Endothelial cell of umbilical vein (primary cell): ENCODE measurements at places on chromosomes 12 and 14. TPM values are rescaled to one million over a fixed set of nuclear protein-coding genes. Genes with fewer than 3 reads are reported as not detected.
A peak's percentile ranks its signal among the peaks of the same experiment; 100 is the strongest.

- H3K36me3 ChIP-seq: no peaks in the 10 kb centered on the region
- DNase-seq: no peak
- no peak overlapping the region for H3K27ac ChIP-seq
- H3K4me3 ChIP-seq: no peak overlapping the region
Observed at GRCh38 chr14:53328841-53329240, 175.7 kb upstream of the DDHD1 start.

KLRD1 gene
- 0.13 and 0.18 TPM in 2 replicates for total RNA-seq

GRCh38 chr12:11482955-11483354 lies 87.6 kb upstream of the PRB2 start:
- H3K4me3 ChIP-seq: no peak overlapping the region
- H3K27ac ChIP-seq: peak overlapping the region; percentile 69
- no peaks in the 10 kb centered on the region for H3K36me3 ChIP-seq
- H3K27me3 ChIP-seq: peaks cover under 1% of the 10 kb centered on the region
- peak; percentile 88 for DNase-seq

GRCh38 chr12:40314927-40315326 lies 90.1 kb downstream of the LRRK2 start:
- no peaks in the 10 kb centered on the region for H3K36me3 ChIP-seq
- no peaks in the 10 kb centered on the region for H3K4me1 ChIP-seq
- no peak overlapping the region for H3K27ac ChIP-seq
- H3K27me3 ChIP-seq: no peaks in the 10 kb centered on the region
- H3K4me3 ChIP-seq: no peak overlapping the region

LRRC43 gene
- 3.4 and 5.4 TPM in 2 replicates for total RNA-seq

DNA sequence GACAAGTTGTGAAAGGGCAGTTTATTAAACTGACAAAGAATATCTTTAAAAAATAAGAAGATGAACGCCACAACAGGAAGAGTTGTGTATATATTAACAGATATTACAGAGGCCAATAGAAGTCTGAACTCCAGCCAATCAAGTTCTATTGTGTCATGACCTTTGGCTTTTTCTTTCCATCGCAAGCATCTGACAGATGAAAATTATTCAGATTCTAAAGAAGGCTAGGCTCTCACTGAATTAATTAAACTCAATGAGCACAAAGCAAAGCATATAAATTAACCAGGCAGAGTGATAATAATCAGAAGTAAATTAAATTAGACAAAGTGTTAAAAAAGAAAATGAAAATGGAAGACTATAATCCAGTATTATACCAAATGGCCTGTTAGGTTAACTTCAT lies 62.0 kb upstream of the PYGL start:
- H3K27ac ChIP-seq: no peak overlapping the region
- DNase-seq: no peak
- no peaks in the 10 kb centered on the region for H3K4me1 ChIP-seq
- H3K27me3 ChIP-seq: peaks cover 22% of the 10 kb centered on the region
- H3K36me3 ChIP-seq: no peaks in the 10 kb centered on the region

NUP107 gene
- 64.0 and 78.7 TPM in 2 replicates for total RNA-seq

GRCh38 chr12:101551362-101552114 lies 43.2 kb upstream of the MYBPC1 start:
- DNase-seq: no peak
- H3K27me3 ChIP-seq: no peaks in the 10 kb centered on the region
- H3K27ac ChIP-seq: no peak overlapping the region
- no peak overlapping the region for H3K4me3 ChIP-seq
- H3K36me3 ChIP-seq: no peaks in the 10 kb centered on the region

DNA sequence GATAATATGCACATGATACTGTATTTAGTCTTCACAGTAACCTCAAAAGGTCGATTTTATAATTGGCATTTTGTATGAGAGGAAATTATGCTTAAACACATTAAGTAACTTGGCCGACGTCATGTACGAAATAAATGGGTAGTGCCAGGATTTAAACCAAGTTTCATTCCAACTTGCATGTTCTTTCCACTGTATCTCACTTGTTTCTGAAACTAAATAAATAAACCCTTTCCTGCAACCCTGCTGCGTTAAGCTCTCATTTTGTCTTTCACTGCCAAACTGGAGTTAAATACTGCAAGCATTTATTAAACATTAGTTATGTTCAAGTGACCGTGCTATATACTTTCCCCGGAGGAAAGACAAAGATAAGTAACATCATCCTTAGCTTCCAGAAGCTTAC lies 293.9 kb upstream of the PRKD1 start:
- peaks cover 47% of the 10 kb centered on the region for H3K4me1 ChIP-seq
- H3K4me3 ChIP-seq: no peak overlapping the region
- H3K27me3 ChIP-seq: no peaks in the 10 kb centered on the region
- no peak overlapping the region for H3K27ac ChIP-seq

GRCh38 chr12:73452672-73453469 lies 1084.8 kb upstream of the ATXN7L3B start:
- H3K36me3 ChIP-seq: no peaks in the 10 kb centered on the region
- no peak for DNase-seq
- no peak overlapping the region for H3K4me3 ChIP-seq
- H3K4me1 ChIP-seq: no peaks in the 10 kb centered on the region

UNC79 gene
- total RNA-seq: not detected in 2 replicates

SPIC gene
- not detected in 2 replicates for total RNA-seq

DNA sequence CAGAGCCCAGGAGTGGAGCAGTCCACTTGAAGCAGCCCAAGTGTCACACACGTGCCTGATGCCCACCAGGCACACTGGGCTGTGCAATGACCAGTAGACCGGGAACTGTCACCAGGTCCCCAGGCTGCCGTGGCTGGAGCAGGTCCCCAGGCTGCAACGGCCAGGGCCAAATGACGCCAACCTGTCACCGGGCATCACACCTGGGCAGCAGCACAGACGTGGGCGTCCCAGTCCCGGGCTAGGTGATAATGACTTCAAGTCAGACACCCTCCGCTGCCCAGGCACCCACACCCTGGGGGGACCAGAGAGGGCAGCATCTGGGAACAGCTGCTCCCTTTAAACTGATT lies 30.6 kb upstream of the MMP17 start:
- H3K4me3 ChIP-seq: no peak overlapping the region
- peaks cover 3% of the 10 kb centered on the region for H3K36me3 ChIP-seq
- DNase-seq: no peak
- no peaks in the 10 kb centered on the region for H3K27me3 ChIP-seq

DNA sequence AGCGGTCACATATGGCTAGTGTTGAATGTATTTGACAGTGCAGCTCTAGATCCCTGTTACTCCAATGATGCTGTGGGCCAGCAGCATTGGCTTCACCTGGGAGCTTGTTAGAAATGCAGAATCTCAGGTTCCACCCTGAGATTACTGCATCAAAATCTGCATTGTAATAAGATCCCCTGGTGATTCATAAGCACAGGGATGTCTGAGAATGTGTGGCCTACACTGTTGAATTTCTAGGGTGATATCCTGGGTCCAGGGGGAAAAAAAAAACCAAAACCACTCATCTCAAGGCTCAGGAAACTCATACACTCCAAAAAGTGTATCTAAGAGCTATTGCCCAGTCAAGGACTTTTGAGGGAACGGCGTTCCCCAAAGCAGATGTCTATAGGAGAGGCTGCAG lies 196.8 kb downstream of the PPM1H start:
- H3K4me1 ChIP-seq: peaks cover 8% of the 10 kb centered on the region
- no peak overlapping the region for H3K4me3 ChIP-seq
- DNase-seq: no peak

GRCh38 chr14:63478010-63478409 lies 65.2 kb downstream of the PPP2R5E start:
- H3K27me3 ChIP-seq: no peaks in the 10 kb centered on the region
- no peak overlapping the region for H3K27ac ChIP-seq

ASCL1 gene
- total RNA-seq: not detected in 2 replicates

- H3K27me3 ChIP-seq: no peaks in the 10 kb centered on the region
- H3K27ac ChIP-seq: no peak overlapping the region
- H3K4me3 ChIP-seq: no peak overlapping the region
Observed at GRCh38 chr12:795305-795704, 42.9 kb downstream of the WNK1 start.

DNA sequence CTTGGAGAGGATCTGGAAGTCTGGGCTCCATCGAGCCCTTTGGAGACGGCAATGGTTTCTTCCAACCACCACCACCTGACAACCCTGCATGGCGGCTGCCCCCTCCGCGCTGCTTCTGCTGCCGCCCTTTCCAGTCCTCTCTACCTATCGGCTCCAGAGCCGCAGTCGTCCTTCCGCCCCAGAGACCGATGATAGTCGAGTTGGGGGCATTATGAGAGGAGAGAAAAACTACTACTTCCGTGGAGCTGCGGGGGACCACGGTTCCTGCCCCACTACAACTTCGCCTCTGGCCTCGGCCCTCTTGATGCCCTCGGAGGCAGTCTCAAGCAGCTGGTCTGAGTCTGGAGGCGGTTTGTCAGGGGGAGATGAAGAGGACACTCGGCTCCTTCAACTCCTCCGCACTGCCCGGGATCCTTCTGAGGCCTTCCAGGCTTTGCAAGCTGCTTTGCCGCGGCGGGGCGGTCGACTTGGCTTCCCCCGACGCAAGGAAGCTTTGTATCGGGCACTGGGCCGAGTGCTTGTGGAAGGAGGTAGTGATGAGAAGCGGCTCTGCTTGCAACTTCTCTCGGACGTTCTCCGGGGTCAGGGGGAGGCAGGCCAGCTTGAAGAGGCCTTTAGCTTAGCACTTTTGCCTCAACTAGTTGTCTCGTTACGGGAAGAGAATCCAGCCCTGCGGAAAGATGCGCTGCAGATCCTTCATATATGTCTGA lies 499 bp downstream of the TOGARAM1 start:
- H3K4me1 ChIP-seq: peaks cover 40% of the 10 kb centered on the region
- no peaks in the 10 kb centered on the region for H3K36me3 ChIP-seq
- H3K4me3 ChIP-seq: peak overlapping the region; percentile 71
- peak overlapping the region; percentile 60 for H3K27ac ChIP-seq
- peak; percentile 69 for DNase-seq

DNA sequence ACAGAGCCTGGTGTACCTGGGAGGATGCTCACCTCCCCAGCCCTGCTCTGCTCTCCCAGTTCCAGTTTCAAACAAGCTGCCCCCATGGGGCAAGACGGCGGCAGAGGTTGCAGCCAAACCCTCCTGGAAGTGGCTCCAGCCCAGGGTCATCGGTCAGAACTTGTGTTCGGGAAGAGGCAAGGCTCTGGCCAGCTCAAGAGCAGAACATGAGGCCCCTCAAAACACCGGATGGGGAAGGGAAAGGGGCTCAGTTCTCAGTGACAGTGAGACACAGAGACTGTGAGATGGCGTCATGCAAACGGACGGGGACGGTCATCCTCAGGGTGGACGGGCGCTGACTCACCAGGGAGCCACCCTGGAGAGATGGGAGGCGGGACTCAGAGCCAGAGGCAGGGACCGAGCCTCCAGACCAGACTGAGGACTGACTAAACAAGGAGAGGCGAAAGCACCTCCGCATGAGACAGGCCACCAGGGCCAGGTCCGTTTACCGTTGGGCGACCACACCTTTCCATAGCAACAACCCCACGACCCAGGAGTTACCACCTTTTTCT lies 63.9 kb upstream of the GALNT9 start:
- no peaks in the 10 kb centered on the region for H3K27me3 ChIP-seq
- no peak for DNase-seq
- H3K27ac ChIP-seq: no peak overlapping the region
- H3K4me1 ChIP-seq: no peaks in the 10 kb centered on the region
- no peaks in the 10 kb centered on the region for H3K36me3 ChIP-seq
- H3K4me3 ChIP-seq: no peak overlapping the region

FSCB gene
- not detected in 2 replicates for total RNA-seq

NGDN gene
- total RNA-seq: 36.3 and 36.5 TPM in 2 replicates

DNA sequence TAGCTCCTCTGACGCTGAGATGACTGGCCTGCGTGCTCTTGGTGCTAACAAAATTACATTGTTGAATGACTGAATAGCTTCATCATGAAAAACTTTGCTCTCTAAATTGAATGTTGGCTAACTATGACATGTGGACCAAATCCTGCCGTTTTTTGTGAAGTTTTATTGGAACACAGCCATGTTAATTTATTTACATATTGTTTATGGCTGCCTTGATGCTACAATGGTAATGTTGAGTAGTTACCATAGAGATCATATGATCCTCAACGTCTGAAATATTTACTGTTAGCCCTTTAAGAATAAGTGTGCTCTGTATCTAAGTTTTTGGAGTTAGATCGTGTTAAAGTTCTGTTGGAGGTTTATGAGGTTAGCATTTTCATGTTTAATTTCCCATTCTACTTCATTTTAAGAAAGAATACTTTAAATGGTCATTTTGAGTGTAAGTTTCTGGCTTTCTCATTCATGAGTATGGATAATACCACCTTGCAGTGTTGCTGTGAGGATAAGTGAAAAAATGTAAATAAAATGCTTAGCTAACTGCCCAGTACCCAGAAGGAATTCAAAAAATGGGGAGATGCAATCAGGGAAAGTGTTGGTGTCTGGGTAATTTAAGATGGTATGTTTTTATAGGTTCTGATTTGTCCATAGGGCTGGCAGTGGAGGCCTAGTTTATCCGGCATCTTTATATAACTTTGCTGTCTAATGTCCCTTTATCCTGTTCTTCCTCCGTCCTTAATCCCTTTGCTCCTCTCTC lies 35.3 kb downstream of the NUBPL start:
- H3K4me1 ChIP-seq: no peaks in the 10 kb centered on the region
- H3K36me3 ChIP-seq: no peaks in the 10 kb centered on the region
- no peaks in the 10 kb centered on the region for H3K27me3 ChIP-seq
- H3K27ac ChIP-seq: no peak overlapping the region
- no peak overlapping the region for H3K4me3 ChIP-seq

DNA sequence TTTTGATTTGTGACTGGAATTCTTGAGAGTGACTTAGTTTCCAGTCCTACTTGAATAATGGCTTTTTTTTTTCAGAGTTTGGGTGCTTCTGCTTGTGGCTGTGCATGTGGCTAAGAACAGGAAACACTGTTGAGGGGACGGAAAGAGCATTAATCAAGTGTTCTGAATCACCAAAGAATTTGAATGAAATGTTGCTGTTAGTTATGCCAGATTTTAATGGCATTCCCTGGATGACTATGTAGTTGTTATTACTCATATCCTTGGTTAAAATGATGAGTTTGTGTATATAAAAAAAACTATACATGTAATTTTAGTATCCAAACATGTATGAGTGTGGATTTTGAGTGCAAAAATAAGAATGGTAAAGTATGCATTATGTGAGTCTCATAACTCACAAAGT lies 347.9 kb downstream of the BCAT1 start:
- H3K4me1 ChIP-seq: peaks cover 13% of the 10 kb centered on the region
- H3K36me3 ChIP-seq: no peaks in the 10 kb centered on the region
- no peaks in the 10 kb centered on the region for H3K27me3 ChIP-seq
- peak overlapping the region; percentile 40 for H3K27ac ChIP-seq
